ENCODE measurements at places on chromosomes 5 and 9. TPM values are rescaled to one million over a fixed set of nuclear protein-coding genes. Genes with fewer than 3 reads are reported as not detected.

The BTNL8 gene
- 0.96 TPM for total RNA-seq

- no peaks in the 10 kb centered on the region for H3K27me3 ChIP-seq
- H3K27ac ChIP-seq, result no peak overlapping the region
- H3K36me3 ChIP-seq, result no peaks in the 10 kb centered on the region
- H3K4me3 ChIP-seq, result no peak overlapping the region
- peaks cover 42% of the 10 kb centered on the region for H3K4me1 ChIP-seq
- no peak for DNase-seq
Observed at GRCh38 chr9:83628540-83628939, 5.6 kb downstream of the IDNK start.

DNA sequence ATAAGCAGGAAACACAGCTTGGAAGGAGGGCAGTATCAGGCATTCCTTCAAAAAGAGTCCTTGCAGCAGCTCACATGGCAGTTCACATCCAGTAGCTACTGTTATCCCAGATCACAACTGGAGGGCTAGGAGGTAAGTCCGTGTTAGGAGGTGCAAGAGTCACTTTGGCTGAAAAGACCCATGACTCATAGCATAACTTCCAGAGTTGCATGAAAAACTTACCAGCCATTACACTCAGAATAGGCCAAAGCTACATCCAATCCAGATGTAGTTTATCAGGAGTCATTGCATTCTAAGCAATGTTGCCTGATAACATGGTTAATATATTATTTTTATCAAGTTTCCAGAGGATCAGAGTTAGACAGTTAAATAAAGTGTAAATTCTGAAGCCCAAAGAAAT, 1126.4 kb upstream of the SEMA6A start:
- no peaks in the 10 kb centered on the region for H3K27me3 ChIP-seq
- no peak for DNase-seq
- no peaks in the 10 kb centered on the region for H3K36me3 ChIP-seq

DNA sequence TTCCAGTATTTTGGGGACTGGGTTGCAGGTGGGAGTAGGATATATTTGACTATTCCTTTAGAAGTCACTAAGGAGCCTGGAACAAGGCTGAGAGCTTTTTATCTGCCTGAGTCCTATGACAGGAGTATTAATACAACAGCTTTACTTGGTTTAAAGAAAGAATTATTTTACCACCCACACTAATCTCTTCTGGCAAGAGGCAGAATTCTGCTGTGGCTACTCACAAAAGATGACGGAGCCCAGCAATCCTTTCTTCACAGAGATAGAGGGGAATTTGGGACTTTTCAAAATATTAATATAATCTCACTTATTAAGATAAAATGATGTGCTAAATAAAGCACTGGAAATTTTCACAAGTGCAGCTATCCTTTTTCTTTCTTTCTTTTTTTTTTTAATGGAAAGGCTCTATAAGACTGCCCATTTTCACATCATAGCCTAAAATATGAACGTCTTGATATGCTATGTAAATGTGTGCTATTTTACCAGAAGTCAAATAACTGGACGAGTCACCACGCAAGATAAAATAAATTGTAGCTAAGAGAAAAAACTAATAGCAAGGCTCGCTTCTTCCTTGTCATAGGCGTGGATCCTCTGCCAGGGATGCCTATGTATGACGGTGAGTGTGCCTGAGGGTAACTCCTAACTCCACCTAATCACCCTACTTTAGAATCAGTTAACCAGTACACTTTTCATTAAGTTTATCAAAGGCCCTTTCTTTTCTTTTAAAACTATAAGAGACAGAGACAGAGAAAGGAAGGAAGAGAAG, 76.3 kb downstream of the ZNF608 start:
- no peak overlapping the region for H3K27ac ChIP-seq
- no peak overlapping the region for H3K4me3 ChIP-seq
- DNase-seq, result no peak
- H3K36me3 ChIP-seq, result no peaks in the 10 kb centered on the region
- no peaks in the 10 kb centered on the region for H3K27me3 ChIP-seq

The MYMK gene
- 0.34 TPM for total RNA-seq

The PCDHGA12 gene
- 2.1 TPM for total RNA-seq

Measured in WTC11 (cell line).